ENCODE measurements at places on chromosomes 3 and 15. TPM values are rescaled to one million over a fixed set of nuclear protein-coding genes. Genes with fewer than 3 reads are reported as not detected.

Gene SLC12A1
- total RNA-seq = not detected

Gene RBM6
- 45.9 TPM for total RNA-seq

DNA sequence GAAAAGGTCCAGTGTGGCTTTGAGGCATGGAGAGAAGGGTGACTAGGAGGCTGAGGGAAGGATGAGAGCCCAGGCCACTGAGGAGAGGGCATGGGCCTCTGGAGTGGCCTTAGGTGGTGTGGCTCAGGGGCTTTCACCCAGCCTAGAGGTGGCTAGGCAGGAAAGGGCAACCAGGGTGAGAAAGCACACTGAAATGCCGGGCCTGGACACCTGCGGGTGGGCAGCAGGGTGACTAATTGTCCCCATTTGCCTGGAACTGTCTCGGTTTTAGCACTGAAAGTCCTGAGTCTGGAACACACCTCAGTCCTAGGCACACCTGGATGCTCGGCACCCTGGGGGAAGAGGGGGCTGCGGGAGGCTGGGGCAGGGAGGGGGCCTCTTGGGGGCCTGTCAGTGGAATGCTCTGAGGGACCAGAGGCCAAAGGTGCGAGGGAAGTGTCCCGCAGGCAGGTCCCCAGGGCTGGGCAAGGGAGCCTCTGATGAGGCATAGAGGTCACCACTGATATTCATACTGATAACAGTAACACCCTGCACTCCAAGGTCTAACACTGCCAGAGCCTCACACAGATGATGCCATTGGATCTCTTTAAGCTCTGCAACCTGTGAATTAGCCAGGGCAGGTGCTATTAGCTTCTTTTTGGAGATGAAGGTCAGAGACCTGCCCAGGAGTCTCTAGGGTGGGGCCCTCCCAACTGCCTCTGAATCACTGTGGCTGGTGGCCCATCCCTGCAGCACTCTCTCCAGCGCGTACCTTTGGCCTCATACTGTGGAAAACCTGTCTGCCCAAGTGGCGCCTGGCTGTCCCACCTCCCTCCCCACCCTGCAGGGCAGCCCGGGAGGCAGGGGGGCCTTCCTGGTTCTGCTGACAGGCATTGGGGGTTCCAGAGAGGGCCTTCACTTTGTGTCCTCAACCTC lies 3.0 kb upstream of the PHGR1 start:
- DNase-seq = no peak

DNA sequence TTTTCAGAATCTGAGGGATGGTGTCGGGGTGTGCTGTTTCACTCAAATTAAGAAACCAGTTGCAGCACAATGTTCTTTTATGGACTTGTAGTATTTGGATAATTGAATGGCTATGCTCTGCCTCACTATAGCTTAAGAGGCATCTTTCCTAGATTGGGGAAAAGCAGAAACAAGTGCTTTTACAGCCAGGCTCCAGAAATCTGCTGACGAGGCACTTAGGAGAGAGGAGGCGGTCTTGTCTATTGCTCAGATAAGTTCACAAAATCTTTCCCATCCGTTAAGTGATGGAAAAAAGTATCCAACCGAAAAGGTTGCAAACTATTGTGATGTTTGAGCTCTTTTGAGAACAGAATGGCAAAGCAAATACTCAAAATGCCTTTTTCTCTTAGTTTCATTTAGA lies 336.1 kb upstream of the RARB start:
- no peak for DNase-seq

DNA sequence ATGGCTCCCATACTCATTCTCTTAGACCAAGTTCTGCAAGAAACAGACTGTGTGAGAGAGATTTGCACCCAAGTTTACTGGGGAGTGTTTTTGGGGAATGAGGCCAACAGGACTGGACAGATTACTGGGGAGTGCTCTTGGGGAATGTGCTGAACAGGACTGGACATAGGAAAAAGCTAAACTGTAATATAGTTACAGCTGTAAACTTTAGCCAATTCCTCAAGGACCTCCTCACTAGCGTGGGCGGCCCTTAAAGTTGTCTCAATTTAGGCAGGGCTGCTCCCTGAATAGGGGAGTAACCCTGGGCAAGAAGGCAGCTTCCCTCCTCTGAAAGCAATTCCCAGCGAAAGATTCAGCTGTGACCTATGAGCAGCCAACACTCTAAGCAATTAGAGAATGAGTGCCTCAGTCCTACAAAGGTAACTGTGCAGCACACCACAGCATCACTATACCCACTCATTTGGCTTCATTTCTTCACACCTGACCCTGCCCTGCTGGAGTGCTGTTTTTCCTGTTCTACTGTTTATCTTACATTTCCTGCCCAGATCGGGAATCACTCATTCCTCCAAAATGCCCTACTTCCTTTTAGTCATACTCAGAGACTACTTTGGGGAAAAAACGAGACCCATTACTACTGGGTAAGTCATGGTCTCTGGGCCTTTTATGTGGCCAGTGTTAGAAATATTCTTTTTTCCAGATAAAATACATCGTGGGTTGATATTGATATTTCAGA lies 41.3 kb upstream of the TRIM42 start:
- DNase-seq = no peak

GRCh38 chr3:143600756-143601718 lies 247.2 kb downstream of the SLC9A9 start:
- no peak for DNase-seq

Data from SJSA1 (cell line).